Stimulated activated CD4-positive, alpha-beta T cell treated with anti-CD3 and anti-CD28 coated beads, Interleukin-12 subunit alpha, Interleukin-12 subunit beta, amount 100 ng/mL, for 48 hours (primary cell): ENCODE measurements at places on chromosomes 6 and 20.

- peak; percentile 94 for DNase-seq
These were observed 679 bp upstream of the LPIN3 start for GRCh38 chr20:41339957-41340326.

DNA sequence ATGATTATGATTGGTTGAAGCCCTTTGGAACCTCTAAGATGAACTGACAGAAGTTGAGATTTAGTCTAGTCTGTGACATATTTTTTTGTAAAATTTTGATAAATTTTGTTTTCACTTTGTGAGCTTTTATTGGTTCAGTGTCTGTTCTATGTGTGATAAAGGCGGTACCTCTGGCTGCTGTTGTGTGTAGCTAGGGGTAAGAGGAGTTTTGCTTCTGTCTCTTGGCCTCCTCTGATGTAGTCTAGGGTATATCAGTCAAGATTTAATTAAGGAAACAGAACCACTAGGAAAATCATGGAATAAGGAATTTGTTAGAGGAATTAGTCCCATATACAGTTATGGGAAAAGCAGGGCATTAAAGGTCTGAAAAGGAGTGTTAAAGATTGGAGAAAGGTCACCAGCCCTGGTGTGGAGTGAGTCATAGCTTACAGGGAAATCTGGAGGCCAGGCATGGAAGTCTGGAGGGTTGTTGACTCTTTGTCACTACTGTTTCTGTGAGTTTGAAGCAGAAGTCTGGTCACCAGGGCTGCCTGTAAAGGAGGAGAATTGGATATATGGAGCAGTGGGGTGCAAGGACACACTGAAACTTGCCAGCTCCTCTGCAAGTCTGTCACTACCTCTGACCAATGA is 28.5 kb downstream of the CDC5L start:
- no peak for DNase-seq

DNA sequence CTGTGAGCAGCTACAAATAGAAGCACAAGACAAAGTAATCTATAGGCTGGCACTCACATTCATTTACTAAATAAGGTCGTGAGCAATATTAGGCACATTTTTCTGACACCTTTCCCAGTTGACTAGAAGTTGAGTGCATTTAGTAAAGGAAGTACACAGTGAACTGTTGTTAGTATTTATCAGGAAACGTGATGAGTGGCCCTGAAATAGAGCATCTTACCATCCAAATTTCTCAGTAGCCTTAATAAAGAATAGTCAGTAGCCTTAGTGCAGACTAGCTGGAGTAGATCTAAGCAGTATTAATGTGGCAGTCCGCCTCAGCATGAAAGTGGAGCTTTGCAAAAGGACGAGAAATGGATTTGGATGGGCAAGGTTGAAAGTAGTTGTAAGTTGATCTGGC is 205.5 kb upstream of the QKI start:
- no peak for DNase-seq

- DNase-seq: no peak
These were observed 69.5 kb upstream of the SULF2 start for GRCh38 chr20:47854687-47855212.

GRCh38 chr6:90249458-90249857 is 47.2 kb downstream of the BACH2 start:
- peak; percentile 42 for DNase-seq
